ENCODE measurements at places on chromosomes 11 and 22.

DNA sequence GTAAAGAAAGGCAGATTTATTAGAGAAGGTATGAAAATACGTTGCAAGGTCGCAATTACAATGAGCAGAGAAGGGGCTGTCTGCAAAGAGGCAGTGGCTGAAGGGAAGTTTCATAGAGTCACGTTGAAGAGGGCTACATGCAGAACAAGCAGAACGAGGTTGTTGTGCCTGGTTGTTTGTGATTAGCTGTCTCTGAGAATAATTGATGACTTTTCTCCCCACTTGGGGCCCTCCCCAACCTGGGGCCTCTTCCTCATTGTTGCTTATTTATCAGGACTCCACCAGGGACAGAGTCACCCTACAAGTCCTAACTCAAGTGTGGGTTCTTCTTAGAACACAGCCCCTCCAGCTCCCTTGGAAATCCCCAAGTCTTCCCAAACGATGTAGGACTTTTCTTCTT lies 29.1 kb downstream of the CSF2RB start:
- DNase-seq: no peak

GRCh38 chr22:35343664-35344550 lies 37.0 kb upstream of the HMOX1 start:
- DNase-seq: no peak

GRCh38 chr11:75500742-75501141 lies 25.0 kb downstream of the GDPD5 start:
- DNase-seq: no peak

- DNase-seq: no peak
These were observed 1.0 kb downstream of the RIC3 start for GRCh38 chr11:8167796-8168195.

GRCh38 chr11:130814440-130815096 lies 101.7 kb downstream of the SNX19 start:
- no peak for DNase-seq

Measured in NCI-H1105 (cell line).